Activated naive CD4-positive, alpha-beta T cell (primary cell): ENCODE measurements at places on chromosomes 12 and 14.

- DNase-seq = no peak
Observed at GRCh38 chr12:89821896-89822295, 113.3 kb upstream of the ATP2B1 start.

GRCh38 chr14:105774001-105774400, 247.6 kb downstream of the TMEM121 start:
- DNase-seq = no peak

- no peak for DNase-seq
Observed at GRCh38 chr12:64566831-64567517, 43.3 kb upstream of the RASSF3 start.

DNA sequence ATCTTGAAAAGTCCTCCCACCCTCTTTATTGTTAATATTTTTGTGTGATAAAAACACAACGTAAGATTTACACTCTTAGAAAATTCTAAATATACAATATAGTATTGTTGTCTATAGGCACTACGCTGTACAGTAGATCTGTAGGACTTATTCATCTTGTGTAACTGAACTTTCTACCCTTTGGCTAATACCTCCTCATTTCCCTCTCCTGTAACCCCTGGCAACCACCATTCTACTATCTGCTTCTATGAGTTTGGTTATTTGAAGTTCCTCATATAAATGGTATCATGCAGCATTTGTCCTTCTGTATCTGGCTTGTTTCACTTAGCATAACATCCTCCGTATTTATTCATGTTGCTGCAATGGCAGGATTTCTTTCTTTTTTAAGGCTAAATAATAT, 5.2 kb upstream of the CLEC9A start:
- no peak for DNase-seq

GRCh38 chr12:50224026-50224692, 57.0 kb upstream of the CERS5 start:
- DNase-seq = no peak
